ENCODE measurements at places on chromosomes 7 and 10. TPM values are rescaled to one million over a fixed set of nuclear protein-coding genes. Genes with fewer than 3 reads are reported as not detected.

Gene CALML5
- total RNA-seq = not detected

Gene SPRN
- total RNA-seq = not detected

Gene DDC
- 1.0 TPM for total RNA-seq

Gene FFAR4
- total RNA-seq = 2.3 TPM

Gene CPEB3
- 4.2 TPM for total RNA-seq

Gene CRYGN
- total RNA-seq = 1.5 TPM

Gene MICU1
- 43.7 TPM for total RNA-seq

Gene SLC13A4
- not detected for total RNA-seq

Gene PHKG1
- 2.8 TPM for total RNA-seq

Gene GPR85
- 1.1 TPM for total RNA-seq

Gene FAM131B
- total RNA-seq = 1.8 TPM

Gene MLXIPL
- total RNA-seq = 91.5 TPM

Gene FAM180A
- 4.8 TPM for total RNA-seq

Gene PODXL
- total RNA-seq = 32.6 TPM

Gene VSTM4
- 41.7 TPM for total RNA-seq

Gene DOCK1
- total RNA-seq = 46.0 TPM

Gene ASB10
- not detected for total RNA-seq

Gene TMEM140
- total RNA-seq = 55.5 TPM

Gene FAM25G
- not detected for total RNA-seq

Gene BMPER
- 4.6 TPM for total RNA-seq

Gene PAXIP1
- total RNA-seq = 9.1 TPM

Gene ELMO1
- total RNA-seq = 48.9 TPM

Gene PVRIG
- total RNA-seq = not detected

Gene CDNF
- 1.4 TPM for total RNA-seq

Gene ADRB1
- total RNA-seq = 14.1 TPM

Gene CPA4
- total RNA-seq = 3.2 TPM

Gene NEBL
- 0.80 TPM for total RNA-seq

Gene LGI1
- total RNA-seq = not detected

Gene CDHR1
- total RNA-seq = 0.35 TPM

Gene LIPM
- total RNA-seq = not detected

Gene OGDHL
- not detected for total RNA-seq

Gene CALHM3
- total RNA-seq = not detected

Measured in mesenteric fat pad (tissue), 1 donor.